ENCODE measurements at places on chromosomes 12 and 14.

GRCh38 chr12:42695490-42695995, 106.0 kb upstream of the PRICKLE1 start:
- no peak for DNase-seq

- DNase-seq, result no peak
Measured at GRCh38 chr12:131028587-131029338, 75.1 kb downstream of the ADGRD1 start.

GRCh38 chr12:116236148-116236731, 41.3 kb downstream of the MED13L start:
- DNase-seq, result peak; percentile 69

GRCh38 chr12:98229540-98229924, 285.9 kb upstream of the TMPO start:
- DNase-seq, result no peak
